ENCODE measurements at places on chromosomes 3 and 15.

DNA sequence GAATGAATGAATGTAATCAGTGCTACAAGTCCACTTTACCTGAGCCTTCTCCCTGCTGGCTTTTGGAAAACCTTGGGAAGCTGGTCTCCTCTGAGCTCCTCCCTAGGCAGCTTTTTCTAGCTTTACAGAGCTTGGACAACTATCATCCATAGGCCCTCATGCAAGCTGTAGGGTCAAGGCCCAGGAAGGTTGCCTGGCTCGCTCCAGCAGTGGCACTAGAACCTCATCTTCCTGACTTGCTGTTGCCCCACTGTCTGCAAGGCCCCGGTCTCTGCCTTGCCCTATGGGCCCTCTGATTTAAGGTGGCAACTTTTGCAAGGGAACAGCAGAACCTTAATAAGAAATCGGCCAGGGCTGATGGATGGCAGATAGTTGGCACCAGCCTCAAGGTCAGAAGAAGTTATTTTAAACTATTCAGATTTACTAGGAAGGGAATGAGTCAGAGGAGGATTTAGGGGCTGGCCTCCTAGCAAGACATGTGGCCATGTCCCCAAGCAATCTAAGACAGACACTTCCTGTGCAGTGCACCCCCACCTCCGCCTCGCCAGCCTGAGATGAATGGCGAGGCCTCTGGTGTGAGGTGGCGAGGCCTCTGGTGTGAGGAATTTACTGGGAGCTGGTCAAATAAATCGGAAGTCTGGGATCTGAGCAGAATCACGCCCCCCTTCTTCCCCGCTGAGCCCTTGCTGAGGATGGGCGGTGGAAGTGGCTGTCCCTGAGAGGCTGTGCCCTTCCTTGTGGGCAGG is 180.8 kb downstream of the MEGF11 start:
- DNase-seq: no peak

DNA sequence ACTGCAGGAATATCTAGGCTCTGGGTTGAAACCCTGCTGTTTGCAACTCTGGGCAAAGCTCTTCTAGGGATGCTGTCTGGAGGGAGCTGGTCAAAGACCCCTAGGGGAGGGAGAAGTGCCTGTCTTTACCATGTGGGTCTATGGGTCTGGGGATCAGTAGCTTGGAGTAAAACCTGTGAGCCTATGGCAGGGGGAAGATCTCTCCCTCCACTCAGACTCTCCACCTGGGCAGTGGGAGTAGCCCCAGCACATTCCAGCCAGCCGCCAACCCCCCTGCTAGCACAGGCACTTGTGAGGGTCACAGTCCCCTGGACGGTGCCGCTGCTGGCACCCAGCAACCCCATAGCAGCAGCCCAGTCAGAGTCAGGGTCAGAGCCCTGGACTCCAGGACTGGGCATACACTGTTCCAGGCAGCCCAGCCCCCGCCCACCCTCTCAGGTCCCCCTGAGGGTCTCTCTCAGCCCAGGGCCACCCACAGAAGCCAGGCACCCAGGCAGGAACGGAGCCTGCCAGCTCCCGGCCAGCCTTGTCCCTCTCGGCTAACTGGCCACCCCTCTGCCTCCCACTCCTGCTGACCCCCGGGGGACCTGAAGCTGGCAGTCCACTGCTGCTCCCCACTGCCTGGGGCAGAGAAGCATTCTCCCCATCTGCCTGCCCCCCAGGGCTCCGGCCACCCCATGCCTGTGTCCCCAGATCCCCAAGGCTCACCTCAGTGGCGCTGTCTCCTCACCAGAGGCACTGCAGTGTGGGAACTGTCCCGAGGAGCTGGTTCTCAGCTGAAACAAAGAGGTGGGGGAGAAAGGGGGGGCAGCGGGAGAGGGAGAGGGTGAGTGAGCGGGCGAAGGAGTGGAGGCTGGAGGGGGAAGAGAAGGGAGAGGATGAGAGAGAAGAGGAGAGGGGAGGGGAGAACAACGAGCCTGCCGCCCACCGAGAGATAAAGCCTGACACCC is 10.8 kb downstream of the GLYCTK start:
- DNase-seq: no peak

- DNase-seq: no peak
Measured at GRCh38 chr3:30702828-30703397, 96.5 kb downstream of the TGFBR2 start.

- DNase-seq: no peak
Measured at GRCh38 chr15:36766449-36766848, 187.0 kb downstream of the CDIN1 start.

DNA sequence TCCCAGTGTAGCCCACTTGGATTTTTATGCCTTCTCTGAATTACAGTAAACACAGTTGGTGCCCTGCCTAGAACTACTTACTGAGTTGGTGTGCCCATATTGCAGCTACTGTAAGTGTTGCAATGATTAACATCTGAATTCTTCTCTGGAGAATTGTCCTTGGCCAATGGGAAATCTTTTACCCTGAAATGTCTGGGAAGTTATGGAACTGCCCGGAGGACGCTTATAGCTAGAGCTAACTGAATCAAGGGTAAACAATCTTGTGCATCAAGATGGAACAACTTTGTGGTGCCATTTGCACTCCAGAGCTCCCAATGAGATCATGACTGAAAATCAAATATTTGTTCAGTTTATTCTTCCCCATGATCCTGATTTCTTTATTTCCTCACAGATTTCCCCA is 246.7 kb upstream of the CBLB start:
- DNase-seq: no peak

- DNase-seq: no peak
Measured at GRCh38 chr3:194389269-194389668, 9.8 kb downstream of the GP5 start.

DNA sequence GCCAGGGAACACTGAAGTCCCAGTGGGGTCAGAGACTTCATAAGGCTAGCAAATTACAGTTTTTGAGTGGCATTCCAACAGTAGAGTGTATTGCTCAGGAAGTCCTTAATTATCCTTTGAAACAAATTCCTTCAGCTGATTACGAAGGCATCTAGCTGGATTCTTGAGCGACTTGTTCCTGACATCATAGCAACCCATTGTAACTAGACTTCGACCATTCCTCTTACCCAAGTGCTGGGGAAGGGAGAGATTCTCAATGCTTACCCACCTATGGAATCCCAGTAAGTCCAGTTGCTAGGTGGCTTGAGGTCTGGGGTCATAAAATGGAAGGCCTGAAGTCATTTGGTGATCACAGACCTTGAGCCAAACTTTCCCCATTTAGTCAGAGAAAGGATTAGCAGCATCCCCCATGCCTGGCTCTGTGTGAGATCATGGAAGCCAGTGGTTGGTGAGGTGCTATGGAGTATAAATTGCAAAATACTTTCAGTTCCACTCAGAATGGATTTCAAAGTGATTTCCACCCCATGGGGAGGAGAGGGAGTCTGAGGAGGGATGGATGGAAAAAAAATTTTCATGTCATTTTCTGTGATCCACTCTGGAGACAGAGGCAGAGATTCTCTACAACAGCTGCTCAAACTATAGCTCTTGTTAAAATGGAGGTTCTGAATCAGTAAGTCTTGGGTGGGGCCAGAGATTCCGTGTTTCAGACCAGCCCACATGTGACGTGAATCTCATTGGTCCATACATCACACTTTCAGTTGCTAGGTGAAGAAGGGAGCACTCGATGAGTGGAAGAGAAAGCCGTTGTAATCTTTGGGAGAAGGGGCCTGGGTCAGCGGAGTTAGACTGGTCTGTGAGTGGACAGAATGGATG is 45.7 kb downstream of the CD86 start:
- DNase-seq: no peak

GRCh38 chr3:150049317-150049716 is 78.6 kb upstream of the PFN2 start:
- no peak for DNase-seq

DNA sequence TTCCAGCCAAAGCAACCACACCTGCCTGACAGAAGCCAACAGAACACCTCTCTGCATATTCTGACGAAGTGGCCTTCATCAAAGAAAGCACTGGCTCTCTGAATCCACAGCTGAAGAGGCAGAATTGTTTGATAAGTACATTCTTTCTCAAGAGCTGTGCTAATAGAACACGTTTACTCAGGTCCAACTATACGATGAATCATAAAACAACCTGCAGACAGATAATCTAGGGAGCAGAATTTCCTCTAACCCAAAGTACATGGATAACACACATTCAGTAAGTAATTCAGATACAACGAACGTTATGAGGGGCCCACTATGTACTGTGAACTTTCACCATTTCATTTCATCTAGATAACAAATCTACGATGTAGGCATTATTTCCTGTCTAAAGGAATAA is 25.4 kb downstream of the ALDH1A2 start:
- no peak for DNase-seq

- DNase-seq: peak; percentile 39
Measured at GRCh38 chr15:58771621-58772250, 634 bp downstream of the MINDY2 start.

DNA sequence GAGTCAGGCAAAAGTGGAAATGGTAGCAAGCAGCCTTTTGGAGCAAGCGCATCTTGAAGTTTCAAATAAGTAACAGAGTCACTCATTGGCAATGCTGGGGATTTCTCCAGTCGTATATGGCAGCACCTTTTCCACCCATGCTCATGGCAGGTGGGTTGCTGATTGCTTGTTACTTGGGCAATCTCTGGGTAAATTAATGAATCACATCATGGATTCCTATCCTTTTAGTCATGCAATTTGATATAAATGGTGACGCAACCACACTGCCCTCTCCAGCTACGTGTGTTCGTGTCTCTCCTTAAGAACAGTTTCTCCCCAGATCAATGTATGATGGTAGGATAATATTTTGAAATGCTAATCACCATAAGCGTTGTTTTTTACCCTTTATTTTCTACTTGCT is 339.9 kb upstream of the KCNH8 start:
- DNase-seq: no peak

- no peak for DNase-seq
Measured at GRCh38 chr3:137471558-137472204, 292.4 kb upstream of the SOX14 start.

DNA sequence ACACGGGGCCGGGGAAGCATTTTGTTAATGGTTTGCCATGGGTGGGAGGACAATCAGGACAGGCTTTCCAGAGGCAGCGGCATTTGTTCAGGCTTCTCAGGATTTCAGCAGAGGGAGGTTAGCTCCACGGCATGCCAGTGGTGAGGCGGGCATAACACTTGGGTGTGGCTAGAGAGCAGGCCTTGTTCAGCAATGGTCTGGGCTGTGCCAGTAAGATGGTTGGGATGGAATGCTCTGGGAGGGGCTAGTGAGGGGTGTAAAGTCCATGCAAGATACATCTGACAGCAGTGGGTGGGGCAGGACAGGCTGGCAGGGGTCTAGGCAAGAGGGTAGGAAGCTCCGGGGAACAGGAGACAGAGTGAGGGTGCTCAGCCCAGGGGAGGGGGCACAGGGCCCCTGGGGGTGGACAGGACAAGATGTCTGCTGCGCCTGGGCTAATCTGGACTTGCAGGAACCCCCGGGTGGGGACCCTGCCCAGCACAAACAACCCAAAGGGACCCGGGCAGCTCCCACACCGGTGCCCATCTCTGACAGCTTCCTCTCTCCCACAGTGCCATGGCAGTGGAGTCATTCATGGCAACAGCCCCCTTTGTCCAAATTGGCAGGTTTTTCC is 8.4 kb downstream of the TMEM43 start:
- DNase-seq: no peak

GRCh38 chr15:91882858-91883586 is 29.5 kb downstream of the SLCO3A1 start:
- DNase-seq: no peak

DNA sequence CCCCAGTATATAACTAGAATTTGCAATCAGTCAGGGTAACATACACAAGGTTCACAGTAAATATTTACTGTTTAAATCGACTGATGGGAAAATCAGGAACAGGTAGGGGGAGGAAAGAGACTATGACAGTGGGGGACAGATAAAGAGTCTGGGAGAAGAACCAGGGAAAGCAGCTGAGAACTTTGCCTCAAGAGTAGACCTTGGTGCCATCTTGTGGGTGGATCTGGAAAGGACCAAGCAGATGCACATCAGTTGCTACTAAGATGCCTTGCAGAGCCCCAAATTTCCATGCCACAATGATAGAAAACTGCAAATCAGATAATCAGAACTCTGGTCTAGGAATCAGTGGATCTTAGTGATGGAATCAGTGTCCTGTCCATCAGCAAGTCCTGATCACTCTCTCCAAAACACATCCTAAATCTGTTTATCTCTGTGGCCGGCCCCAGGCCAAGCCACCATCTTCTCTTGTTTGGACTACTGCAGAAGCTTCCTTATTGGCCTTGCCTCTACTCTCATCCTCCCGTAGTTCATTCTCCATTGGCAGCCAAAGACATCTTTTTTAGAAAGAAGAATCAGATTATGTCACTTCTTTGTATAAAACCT is 62.7 kb downstream of the PDE8A start:
- DNase-seq: peak; percentile 34

DNA sequence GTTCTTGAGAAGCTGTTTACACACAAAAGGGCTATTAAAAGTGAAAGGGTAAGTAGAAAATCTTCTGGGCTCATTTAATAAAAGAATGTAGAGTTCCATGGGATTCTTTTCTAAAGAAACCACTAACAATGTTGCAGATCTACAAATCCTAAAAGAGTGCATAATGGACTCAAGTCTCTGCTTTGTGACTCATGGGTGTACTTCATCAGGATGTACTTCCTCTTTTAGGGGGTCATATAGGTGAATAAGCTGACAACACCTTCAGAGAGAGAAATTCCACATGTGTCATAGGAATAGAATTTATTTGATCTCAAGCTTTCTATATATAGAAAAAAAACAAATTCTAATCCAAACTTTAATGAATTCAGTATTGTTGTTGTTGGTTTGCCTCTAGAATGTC is 355.5 kb downstream of the TIGIT start:
- no peak for DNase-seq

- DNase-seq: no peak
Measured at GRCh38 chr3:68819361-68819760, 113.0 kb downstream of the TAFA4 start.

DNA sequence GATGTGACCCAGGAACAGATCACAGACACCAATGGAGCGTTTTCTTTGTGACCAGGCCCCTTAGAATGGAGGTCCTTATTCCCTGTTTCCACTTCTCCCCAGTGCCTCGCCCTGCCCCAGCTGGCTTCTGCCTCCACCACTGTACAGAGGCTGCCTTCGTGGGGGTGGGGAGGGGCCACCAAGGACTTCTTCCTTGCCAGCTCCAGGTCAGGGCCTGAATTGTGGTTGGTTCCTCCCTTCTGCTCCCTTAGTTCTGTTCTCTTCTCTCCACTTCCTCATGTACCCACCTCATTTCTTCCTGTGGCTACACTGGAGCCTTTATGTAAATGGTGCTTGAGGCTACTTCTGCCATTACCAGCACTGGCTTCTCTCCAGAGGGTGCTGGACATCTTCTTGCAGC is 16.4 kb downstream of the TGM4 start:
- DNase-seq: no peak

DNA sequence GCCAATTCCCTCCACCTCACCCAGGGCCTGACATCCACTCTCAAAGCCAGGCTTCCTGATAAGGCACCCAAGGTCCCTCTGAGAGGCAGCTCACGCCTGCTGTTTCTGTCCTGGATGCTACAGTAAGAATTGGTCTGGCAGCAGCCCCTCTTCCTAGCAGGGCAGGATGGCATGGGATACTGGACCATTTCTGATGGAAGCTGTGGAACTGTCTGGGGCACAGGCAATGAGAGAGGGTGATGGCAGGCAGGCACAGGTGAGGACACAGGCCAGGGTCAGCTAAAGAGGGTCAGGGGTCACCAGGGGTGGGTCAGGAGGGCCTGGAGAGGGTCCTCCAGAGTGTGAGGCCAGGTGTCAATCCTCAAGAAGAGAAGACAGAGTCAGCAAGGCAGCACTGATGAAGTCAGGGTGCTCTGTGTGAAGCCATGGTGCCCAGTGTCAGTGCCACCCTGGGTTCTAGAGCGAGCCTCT is 41.9 kb upstream of the SLC41A3 start:
- no peak for DNase-seq

- DNase-seq: no peak
Measured at GRCh38 chr15:64807751-64808222, 17.7 kb downstream of the PIF1 start.
